ENCODE measurements at places on chromosomes 7 and 10.

DNA sequence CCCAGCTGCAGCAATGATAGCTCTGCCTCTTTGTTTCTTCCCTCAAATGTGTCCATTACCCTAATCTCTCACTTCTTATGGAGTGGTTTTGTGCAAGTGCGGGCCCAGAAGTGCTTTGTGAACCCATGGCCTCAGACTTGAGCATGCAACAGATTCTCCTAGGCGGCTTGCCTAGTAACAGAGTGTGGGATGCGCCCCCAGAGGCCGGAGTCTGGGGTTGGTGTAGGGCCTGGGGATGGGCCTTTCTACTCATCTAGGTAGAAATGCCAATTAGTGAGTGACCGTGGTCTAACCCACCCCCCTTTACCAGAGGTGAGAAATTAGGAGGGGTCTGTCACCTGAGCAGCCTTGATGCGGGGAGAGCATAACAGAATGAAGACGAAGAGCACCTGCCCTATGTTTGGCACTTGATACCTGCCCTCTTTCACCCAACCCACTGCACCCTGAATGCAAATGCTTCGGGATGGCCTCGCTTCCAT is 7.0 kb upstream of the IGFBP1 start:
- no peak for DNase-seq

DNA sequence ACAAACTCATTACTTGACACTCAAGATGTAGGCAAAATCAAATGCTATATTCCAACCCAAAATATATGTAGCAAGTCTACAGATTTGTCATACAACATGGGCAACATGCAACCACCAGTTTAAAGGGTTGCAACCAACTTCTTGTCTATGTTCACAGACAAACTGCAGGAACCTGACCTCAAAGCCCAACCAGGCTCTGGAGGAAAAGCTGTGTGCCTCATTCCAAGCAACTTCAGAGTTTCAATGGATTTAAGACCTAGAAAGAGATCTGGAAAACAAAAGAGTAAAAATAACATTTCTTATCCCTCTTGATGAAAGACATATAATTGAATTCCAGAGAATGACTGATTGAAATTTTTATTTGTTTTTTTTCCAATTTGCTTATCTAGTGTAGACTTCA is 300.5 kb upstream of the ETV1 start:
- DNase-seq, result no peak

- no peak for DNase-seq
Observed at GRCh38 chr10:24984906-24985305, 31.1 kb downstream of the ENKUR start.

- no peak for DNase-seq
Observed at GRCh38 chr10:16493884-16494536, 27.7 kb downstream of the C1QL3 start.

DNA sequence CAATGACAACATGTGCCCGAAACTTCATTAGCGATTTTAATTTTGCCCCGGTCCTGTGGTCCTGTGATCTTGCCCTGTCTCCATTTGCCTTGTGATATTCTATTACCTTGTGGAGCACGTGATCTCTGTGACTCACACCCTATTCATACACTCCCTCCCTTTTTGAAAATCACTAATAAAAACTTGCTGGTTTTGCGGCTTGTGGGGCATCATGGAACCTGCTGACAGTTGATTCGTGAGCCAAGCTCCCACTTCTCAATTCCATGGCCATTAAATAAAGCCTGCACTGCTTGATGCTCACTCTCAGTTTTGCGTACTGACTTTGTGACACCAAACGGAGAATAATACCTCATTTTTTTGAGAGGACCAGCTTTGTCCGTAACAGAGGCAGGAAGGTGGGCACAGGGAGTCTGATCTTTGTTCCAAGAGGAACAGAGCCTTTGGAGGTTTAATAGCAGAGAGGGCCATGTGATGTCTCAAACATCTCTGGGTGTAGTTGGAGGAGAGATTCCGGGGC is 3.8 kb upstream of the ADAMTS14 start:
- DNase-seq, result no peak

- no peak for DNase-seq
Observed at GRCh38 chr10:15483215-15484075, 112.4 kb upstream of the FAM171A1 start.

DNA sequence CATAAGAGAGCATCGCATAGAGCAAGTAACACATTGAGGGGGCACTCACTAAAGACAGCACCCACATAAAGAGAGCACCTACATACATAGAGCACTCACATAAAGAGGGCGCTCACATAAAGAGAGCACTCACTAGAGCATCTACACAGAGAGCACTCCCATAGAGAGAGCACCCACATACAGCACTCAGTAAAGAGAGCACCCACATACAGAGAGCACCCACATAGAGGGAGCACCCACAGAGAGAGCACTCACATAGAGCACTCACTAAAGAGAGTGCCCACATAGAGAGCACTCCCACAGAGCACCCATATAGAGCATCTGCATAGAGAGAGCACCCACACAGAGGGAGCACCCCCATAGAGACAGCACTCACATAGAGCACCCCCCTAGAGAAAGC is 47.8 kb downstream of the INSIG1 start:
- DNase-seq, result no peak

- DNase-seq, result no peak
Observed at GRCh38 chr7:94701555-94701973, 45.6 kb upstream of the SGCE start.

- DNase-seq, result no peak
Observed at GRCh38 chr10:128884496-128885072, 582.5 kb upstream of the MGMT start.

- no peak for DNase-seq
Observed at GRCh38 chr7:97845622-97846203, 26.5 kb downstream of the ASNS start.

DNA sequence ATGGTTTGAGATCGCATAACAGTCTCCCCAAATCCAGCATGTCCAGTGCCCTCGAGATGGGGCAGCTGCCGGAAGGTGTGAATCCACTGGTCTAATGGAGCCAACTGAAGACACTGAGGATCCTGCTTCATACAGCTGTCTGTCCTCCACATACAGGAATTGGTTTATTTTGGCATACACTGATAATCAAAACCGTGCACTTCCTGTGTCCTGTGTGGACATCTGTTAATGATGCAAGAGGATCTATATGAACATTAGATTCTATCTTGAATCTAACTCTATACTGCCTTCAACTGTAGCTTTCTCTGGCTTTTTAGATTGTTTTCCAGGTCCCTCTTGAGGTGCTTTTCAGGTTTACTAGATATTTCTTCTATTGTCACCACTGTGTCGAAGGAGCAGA is 3.0 kb upstream of the JAZF1 start:
- no peak for DNase-seq

DNA sequence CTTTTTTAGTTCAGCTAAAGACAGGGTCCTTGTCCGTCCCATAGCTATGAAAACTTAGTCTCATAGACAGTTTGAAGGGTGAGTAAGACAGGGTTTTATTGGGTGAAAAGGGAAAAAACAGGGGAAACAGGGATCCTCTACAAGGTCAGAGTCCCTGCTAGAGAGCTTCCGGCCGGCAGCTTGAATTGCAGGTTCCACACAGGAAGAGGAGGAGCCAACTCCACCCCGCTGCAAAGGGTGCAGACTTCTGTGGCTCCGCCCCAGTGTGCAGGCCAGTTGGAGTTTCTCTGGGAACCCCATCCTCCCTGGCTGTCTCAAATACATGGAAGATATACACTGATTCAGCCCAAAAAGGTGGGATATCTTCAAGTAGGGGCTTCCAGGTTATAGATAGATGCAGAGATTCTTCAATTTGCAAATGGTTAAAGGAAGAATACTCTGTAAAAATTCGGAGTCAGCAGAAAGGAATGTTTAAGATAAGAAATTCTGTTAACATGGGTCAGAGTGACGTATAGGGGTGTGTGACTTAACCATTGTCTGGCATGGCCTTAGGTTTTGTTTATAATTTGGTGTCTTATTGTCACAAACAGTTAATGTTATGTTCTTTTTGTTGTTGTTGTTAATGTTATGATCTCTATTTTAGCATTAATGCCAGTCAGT is 34.6 kb upstream of the HECW1 start:
- DNase-seq, result no peak

DNA sequence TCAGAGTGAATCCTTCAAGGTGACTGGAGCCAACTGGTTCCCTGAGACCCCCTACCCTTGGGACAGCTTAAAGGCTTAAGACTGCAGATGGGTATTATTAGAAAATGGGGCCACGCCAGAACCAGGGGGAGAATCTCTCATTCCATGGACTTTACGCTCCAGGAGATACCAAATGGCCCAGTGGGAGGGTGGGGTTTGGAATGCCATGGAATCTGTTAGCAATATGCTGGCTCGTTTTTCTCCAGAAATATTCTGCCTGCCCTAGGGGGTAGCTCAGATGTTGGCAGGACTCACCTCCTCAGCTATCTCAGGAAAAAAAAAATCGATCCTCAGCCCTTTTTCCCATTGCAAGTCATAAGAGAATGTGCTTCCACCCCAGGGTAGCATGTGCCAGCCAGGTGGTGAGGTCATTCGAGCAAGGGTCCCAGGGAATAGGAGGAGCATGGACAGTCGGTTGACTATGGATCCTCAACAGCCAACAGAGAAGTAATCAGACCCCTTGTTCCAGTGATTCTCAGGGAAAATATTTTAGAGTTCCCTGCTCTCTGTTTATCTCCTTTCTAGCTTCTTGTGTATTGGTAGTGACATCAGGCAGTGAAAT is 22.9 kb downstream of the SVIL start:
- no peak for DNase-seq

DNA sequence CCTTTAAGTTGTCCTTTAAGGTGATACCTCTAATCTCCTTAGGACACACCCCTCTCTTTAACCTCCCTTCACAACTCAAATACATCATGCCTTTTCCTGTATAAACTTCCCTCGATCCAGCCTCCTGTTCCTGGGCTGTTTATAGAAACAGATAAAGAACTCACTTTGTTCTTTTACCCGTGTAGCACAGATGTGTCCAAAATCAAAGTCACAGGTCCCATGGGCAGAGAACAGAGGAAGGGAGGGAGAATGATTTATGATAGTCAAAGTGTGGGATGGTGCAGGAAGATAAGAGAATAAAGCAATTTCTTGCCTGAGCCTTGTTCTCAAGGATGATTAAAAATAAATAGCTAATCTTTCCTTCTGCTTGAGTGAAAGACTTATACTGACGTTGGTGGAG is 50.3 kb upstream of the CABCOCO1 start:
- no peak for DNase-seq

- DNase-seq, result no peak
Observed at GRCh38 chr7:95536656-95537311, 51.0 kb downstream of the ASB4 start.

- DNase-seq, result no peak
Observed at GRCh38 chr10:5291501-5292195, 73.1 kb upstream of the UCN3 start.

DNA sequence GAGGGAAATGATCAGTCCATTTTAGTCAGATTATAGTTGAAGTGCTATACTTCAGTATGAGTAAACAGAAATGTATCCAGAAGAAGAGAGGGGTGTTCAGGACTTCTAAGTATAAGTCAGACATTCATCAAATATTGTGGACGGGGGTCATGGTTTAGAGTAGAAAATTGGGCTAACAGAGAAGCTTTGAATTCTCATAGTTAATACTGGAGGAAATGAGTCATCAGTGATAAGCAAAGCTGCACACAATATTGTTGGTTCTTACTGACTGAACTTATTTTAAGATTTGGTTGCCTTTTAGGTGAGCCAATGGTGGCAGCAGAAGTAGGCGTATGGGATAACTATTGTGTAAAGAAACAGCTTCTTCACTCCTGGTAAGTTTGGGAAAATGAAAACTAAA is 1.7 kb upstream of the SUMF2 start:
- no peak for DNase-seq

- no peak for DNase-seq
Observed at GRCh38 chr10:62384447-62385081, 10.4 kb downstream of the ZNF365 start.

DNA sequence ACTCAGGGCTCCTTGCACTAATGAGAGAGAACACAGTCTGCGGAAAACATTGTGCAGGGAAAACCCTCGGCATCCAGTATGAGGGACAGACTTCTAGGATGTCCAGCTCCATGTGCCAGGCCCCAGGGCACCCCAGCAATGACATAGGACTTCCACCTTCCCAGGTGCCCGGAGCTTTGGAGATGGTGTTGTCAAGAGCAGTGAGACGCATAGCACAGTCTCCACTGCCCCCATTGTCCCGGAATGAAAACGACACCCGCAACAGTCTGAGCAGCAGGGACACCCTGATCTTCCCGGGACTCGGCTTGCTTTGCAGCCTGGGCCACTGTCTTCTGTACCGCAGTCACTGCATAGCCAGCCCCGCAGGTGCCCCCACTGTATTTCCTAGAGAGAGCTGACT is 339.2 kb upstream of the ADARB2 start:
- DNase-seq, result no peak

DNA sequence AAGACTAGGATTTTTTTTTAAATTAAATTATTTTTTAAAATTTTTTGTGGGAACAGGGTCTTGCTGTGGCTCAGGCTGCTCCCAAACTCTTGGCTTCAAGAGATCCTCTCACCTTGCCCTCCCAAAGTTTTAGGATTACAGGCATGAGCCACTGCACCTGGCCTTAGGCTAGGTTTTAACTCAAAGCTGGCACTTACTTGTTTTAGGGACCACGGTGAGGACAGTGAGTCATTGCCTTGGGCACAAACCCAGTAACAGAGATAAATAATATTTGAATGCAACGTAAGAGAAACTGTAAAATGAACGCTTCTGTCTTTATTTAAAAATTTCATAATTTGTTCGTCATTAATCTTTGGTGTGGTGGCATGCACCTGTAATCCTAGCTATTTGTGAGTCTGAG is 96.6 kb downstream of the GATA3 start:
- no peak for DNase-seq

DNA sequence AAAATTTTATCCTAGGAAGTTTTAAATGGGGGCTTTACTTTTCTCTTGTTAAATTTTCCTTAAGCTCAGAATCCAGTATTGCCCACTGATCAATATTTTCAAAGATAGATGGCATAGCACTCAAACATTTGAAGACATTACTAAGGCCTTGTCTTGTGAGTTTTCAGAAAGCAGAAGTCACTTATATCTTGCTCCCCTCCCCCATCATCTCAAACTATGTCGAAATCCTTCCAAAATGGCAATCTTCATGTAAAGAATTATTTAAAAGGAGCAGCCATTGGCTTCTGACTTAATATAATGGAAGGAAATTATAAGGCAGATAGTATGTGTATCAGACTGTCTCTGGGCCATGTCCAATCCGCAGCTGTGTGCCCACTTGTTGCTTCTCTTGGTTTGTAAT is 553.5 kb upstream of the C7orf33 start:
- no peak for DNase-seq

- DNase-seq, result no peak
Observed at GRCh38 chr7:37104822-37105518, 343.7 kb downstream of the ELMO1 start.

- DNase-seq, result no peak
Observed at GRCh38 chr7:25368599-25369201, 140.4 kb upstream of the NPVF start.

GRCh38 chr10:78404296-78404695 is 370.6 kb downstream of the RPS24 start:
- DNase-seq, result no peak

Measured in activated naive CD4-positive, alpha-beta T cell (primary cell).